ENCODE measurements at places on chromosomes 1 and 21.

DNA sequence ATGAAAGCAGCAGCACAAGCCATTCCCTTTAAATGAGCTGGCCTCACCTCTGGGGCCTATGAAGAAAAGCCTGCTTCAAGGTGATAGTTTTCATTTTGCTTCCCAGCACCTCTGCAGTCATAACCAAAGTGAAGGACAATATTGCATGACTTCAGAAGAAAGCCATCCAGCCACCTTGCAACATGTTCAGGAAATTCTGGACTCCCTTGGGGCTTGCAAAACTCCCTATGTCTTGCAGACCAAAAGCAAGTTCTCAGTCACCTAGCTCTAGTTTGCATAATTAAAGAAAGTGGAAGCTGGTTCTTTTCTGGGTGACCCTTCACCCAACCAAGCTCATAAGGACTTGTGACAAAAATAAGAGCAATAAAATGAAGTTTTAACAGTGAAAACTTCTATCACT lies 87.6 kb downstream of the GFI1 start:
- no peak for DNase-seq

GRCh38 chr21:35367553-35367952 lies 318.5 kb upstream of the RUNX1 start:
- DNase-seq: no peak

- DNase-seq: peak; percentile 73
Observed at GRCh38 chr1:116763787-116764465, 9.7 kb downstream of the CD2 start.

DNA sequence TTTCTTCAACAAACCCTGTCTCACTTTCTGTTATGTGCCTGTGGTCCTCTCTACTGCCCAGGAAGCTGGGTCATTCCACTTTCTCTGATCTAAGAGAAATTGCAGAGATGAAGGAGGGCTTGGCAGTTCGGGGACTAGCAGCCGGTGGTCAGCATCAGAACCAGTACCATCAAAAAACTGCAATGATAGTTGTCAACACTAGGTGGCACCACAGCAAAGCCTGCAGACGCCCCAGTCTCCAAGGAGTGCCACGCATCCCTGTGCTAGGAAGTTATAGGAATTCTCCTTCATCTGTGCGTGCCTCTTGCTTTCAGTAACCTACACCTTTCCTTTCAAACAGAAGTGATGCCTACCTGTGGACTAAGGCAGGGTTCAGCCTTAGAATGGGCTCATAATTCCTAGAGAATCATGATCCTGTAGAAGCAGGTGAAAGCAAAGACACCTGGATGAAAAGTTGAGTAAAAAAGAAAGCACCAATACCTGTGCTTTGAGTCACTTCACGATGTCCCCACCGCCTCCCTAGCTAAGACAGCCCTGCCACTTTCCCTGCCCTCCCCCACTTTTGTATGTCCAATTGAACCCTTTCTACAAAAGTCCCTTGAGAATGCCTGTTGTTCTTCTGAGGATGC lies 129.2 kb downstream of the ADAMTS1 start:
- DNase-seq: no peak

DNA sequence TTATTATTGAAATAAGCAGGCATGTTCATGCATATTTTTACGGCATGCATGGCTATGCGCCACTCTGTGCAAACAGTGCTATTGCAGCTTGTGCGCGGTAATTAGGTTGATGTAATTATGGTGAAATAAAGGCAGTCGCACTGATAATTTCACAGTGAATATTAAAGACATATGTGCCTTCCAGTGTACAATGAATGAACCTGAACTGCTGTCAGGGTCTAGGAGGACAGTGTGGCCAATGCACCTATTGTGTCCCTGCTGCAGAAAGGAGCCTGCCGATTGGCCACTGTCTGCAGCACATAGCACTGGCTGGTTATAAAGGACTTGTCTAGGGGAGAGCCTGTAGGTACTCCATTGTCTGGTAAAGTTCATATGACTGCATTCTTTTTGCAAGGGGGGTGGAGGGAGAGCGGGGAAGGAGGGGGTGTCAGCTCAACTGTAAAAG lies 340.4 kb downstream of the USP25 start:
- DNase-seq: no peak

- DNase-seq: no peak
Observed at GRCh38 chr21:33668620-33669019, 26.3 kb downstream of the ITSN1 start.

DNA sequence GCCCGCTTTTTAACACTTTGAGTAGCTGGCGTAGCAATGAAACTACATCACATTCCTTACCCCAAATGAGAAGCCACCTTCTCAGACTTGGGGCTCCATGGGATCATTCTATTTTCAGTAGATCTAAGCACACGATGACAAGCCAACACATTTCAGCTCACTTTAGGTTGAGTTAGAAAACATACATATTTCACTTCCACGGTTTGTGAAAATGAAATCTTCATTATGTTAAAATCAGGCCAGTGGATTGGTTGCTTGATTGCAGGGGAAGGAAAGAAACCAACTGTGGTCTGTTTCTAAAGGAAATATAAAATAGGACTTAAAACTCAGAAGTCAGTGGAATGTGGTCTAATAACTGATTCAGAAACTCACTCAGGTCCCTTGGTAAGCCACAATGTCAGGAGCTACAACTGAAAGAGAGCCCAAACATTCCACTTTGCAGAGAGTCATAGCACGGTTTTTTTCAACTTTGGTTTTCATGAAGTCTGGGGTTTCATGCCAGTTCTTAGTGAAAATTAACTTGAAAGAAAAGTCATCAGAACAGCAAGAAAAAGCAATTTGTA lies 82.3 kb upstream of the TIAM1 start:
- DNase-seq: no peak

DNA sequence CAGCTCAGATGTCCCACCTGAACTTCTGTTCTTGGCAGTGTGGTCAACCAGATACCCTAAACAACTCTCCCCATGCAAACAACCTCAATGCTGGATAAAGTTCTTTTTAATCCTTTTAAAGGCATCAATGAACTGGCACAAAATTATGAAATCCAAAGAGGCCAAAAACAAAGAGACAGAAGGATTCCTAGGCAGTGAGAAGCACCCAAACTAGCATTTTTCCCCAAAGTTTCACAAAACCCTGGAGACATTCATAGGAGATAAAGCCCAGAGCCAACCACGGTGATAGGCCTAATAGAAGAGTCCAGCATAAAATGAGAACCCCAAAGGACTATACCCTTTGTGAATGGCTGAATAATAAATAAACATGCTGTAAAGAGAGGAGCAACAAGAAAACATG lies 50.7 kb downstream of the MATN1 start:
- no peak for DNase-seq
